Stimulated activated CD8-positive, alpha-beta memory T cell treated with anti-CD3 and anti-CD28 coated beads, Interleukin-12 subunit alpha, Interleukin-12 subunit beta, amount 100 ng/mL, for 4 hours (primary cell): ENCODE measurements at places on chromosomes 3 and 15.

GRCh38 chr15:66008940-66009562 lies 139.8 kb downstream of the RAB11A start:
- DNase-seq: no peak

DNA sequence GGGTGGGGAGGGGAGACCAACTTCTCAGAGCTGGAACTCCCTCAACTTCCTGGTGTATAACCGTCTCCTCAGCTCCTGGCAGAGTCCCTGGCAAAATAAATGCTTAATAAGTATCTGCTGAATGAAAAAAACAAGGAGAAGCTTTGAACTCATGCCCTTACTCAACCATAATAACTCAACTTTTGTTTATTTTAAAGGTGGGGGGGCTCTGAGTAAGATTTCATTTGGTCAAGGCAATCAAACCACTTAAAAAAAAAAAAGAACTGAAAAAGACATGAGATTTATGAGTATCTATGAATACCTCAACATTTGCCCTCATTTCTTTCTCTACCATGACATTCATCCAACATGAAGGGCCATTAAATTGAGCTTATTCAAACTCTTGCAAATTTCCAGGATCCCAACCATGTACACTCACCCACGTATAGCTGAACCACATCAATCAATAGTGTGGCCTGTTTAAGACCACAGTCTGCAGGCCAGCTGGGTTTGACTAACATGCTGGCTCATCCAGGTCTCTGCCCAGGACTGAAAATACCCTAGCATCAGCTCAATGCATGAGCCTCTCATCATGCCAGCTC lies 157.9 kb downstream of the FOXP1 start:
- no peak for DNase-seq

DNA sequence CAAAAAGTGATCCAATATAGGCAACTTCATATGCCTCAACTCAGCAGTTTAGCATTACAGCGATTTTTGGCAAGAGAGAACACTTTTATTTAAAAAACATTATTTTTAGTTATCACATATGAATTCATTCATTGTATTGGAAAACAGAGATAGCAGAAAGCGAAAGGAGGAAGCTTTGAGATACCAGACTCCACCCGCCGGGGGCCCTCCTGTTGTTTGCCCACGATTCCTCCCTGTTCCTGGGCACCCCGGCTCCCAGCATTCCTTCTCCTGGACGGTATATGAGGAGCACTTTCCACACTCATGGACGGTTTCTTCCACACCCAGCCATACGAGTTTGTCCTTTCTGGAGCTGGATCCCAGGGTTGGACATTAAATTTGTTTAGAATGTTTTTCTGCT lies 18.2 kb downstream of the APBA2 start:
- DNase-seq: no peak

DNA sequence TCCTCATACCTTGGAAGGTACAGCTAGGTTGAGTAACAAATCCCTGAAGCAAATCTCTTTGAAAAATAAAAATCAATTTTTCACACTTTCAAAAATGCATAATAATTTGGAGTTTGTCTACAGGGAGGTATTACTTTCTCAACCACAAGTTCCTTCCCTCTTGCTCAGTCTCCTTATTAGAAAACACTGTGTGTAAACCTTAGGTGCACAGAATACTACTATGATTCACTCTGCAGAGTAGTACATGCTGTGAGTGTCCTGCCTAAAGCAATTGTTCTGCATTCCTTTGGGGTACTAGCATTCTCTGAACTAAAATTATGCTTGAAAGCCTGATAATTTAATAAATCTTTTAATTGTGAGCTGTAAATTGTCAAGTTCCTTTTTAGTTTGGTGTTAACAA lies 115.9 kb upstream of the EPHA3 start:
- DNase-seq: no peak

- DNase-seq: no peak
Observed at GRCh38 chr3:73422571-73422970, 202.2 kb downstream of the PDZRN3 start.

DNA sequence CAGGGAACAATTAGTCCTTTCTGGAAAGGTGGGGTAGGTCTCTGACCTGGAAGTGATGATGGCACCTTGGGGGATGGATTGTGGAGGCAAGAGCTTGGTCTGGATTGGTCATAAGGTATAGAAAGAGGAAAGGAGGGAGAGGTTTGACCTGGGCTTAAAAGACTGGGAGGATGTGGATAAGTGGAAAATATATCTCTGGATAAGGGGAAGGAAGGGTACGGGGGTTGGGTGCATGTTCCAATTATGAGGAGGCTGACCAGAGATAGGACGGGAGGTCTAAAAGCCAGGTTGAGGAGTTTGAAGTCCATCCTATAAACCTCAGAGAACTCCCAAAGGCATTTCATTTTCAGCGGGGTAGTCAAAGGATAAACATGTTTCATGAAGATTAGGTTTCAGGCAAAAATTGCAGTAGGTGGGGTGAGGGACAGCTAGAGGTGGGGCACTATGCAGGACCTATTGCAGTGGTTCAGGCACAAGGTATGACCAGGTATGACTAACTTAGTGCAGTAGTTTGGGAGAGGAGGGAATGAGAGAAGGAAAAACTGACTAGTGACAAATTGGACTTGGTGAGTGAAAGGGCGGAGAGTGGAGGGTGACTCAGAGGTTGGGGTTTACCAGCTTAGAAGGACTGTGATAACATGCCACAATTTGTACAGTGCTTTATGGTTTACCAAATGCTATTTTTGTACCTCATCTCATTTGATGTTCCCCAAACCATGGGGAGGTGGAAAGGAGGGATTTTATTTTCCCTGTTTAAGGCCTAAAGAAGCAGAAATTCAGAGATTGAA lies 10.7 kb downstream of the PDE8A start:
- DNase-seq: peak; percentile 16

GRCh38 chr3:156559321-156559720 lies 4.4 kb upstream of the SSR3 start:
- DNase-seq: no peak

GRCh38 chr15:76310475-76311099 lies 682 bp downstream of the ETFA start:
- DNase-seq: no peak

DNA sequence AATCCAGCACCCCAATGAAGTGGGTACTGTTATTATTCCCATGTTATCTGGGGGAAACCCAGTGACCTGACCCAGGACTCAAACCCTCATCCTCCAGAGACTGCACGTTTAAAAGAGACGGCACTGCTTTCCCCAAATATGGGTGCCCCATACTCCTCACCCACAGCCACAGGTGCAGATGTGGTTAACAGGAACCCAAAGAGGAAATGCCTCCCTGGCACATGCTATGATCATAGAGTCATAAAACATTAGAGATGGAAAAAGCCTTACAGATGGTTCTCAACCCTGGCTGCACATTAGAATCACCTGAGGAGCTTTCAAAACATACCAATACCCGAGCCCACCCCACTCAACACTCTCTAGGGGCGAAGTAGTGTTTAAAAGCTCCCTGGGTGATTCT lies 111.5 kb downstream of the SEMA5B start:
- DNase-seq: no peak

DNA sequence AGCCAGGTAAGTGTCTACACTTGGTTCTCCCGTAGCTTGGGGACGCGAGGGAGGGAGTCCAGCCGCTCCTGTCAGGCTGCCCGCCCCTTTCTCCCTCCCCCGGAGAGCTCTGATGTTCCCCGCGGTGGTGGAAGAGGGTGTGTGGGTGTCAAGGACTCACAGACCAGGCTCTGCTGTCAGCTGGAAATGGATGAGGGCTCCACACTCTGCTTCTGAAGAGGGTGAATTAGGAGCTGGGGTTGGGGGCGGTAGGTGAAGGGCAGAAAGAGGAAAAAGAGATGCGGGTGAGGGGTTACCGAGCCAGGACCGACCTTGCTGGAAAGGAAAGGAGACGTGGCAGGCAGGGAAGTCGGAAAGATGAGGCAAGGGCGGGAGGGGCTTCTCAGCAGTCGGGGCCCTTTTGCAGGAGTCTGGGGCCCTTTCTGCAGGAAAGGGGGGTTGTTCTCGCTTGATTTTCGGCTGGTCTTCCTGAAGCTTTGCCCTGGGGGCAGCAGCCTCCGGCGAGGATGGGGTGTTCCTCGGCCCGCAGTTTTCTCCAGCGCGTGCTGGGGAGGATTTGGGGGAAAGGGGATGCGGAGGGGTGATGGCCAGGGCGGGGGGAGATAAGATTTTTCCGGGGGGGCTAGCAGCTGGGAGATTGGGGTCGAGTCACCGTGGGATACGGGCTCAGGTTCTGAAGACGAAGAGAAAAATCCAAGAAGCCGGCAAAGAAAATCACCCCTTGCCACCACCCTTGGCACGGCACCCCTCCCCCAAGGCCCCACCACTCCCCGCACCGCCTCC lies 602 bp upstream of the BAHD1 start:
- no peak for DNase-seq

GRCh38 chr3:194787072-194787471 lies 101.4 kb downstream of the FAM43A start:
- DNase-seq: no peak

GRCh38 chr3:107986505-107986904 lies 104.3 kb downstream of the CD47 start:
- no peak for DNase-seq

- DNase-seq: no peak
Observed at GRCh38 chr3:193842832-193843473, 249.9 kb downstream of the OPA1 start.

- no peak for DNase-seq
Observed at GRCh38 chr3:132321304-132321703, 4.1 kb downstream of the ACP3 start.

- DNase-seq: no peak
Observed at GRCh38 chr3:108178676-108179075, 43.5 kb downstream of the IFT57 start.

- DNase-seq: no peak
Observed at GRCh38 chr15:73087098-73087497, 34.8 kb downstream of the NEO1 start.

DNA sequence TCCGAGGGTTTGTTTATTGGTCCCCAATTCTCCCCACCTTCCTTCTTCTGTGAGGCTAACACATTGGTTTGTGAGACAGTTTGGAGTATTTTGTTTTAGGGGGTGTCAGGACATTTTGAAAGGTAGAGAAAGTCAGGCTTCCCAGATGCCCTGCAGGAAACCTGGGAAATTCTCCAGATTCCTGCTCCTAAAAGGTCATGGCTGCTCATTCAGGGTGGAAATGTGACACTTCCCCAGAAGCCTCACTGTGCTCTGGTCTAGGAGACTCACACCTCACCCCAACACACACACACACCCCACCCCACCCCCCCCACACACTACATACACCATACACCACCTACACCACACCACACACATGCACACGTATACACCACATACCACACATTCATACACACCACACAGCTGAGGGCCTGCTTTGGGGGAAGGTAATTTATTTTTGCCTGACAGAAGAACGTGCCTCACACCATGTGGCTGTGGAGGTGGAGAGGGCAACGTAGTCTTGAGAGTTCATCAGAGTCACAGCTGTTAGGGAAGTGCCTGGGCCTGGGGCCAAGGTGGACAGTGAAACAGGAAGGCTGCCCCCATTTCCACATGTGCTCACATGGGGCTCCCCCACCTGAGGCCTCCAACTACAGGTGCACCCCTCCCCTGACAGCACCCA lies 40.4 kb upstream of the LIMD1 start:
- no peak for DNase-seq

GRCh38 chr3:167739190-167739810 lies 3.8 kb downstream of the SERPINI1 start:
- no peak for DNase-seq

- DNase-seq: no peak
Observed at GRCh38 chr15:63035977-63036376, 6.6 kb upstream of the TPM1 start.

DNA sequence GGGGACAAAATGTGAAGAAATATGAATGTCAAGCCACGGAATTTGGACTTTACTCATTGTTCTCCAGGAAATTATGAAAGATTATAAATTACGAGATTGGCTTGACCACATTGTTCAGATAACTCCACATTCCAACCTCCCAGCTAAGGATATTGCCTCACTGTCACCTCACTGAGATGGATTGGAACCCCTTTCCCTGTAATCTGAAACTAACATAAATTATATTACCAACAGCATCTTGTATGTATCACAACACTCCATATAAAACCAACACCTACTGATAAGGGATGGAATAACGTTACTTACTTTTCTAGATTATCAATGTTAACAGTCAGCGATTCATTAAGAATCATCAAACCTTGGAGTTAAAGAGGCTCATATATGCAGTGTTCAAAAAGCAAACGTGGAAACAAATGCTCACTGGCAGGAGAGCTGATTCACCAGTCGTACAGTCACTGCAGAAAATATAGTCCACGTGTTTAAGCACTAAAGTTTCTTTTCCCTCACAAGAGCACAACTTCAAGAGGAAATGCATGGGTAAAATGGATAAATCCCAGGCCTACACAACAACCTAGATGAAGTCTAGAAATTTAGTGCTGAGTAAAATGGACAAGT lies 451.5 kb downstream of the FGF12 start:
- DNase-seq: no peak

DNA sequence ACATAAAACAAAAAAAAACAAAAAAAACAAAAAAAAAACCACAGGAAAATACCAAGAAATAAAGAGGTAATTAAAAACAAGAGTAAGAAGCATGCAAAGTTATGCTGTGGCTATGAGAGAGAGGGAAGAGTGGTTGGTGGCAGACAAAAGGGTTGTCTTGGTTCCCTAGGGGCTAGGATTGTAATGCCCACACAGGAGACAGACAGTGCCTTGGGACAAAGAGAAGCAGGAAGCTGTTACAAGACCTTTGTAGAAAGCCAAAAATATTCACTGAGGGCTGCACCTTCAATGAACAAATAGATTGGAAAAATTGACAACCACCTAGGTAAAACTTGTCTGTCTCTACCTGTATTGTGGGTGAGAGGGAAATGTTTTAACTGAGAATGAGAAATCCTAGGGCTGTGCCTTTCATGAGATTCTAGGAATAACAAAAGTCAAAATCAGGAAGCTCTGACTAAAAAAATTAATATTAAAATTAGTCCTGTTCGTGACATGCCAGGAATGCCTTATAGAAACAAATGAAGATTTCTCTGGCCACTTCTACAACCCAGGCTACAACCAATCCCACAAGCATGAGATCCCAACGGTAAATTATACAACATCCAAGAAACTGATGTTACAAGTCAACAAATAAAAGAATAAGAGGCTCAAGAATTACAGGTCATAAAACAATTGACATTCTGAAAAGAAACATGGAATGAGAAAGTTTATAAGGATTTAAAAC lies 45.0 kb upstream of the PRICKLE2 start:
- no peak for DNase-seq

DNA sequence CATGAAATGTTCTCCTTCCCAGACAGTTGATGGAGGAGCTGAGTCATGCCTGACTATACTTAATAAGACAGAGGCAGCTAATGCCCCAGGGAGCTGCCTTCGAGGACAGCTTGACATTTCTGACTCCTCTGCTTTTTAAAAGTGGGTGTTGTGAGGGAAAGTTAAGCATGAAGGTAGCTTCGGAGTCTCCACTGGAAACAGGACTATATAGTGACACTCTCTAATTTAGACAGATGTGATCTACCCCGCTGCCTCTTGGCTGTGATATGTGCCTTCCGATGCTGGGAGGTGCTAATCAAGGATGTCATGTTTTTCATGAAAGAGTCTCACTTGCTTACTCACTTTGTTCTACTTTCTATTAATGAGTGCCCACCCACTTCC lies 72.7 kb downstream of the IL1RAP start:
- DNase-seq: no peak
